ENCODE measurements at places on chromosomes 4 and X.
A peak's percentile ranks its signal among the peaks of the same experiment; 100 is the strongest.

DNA sequence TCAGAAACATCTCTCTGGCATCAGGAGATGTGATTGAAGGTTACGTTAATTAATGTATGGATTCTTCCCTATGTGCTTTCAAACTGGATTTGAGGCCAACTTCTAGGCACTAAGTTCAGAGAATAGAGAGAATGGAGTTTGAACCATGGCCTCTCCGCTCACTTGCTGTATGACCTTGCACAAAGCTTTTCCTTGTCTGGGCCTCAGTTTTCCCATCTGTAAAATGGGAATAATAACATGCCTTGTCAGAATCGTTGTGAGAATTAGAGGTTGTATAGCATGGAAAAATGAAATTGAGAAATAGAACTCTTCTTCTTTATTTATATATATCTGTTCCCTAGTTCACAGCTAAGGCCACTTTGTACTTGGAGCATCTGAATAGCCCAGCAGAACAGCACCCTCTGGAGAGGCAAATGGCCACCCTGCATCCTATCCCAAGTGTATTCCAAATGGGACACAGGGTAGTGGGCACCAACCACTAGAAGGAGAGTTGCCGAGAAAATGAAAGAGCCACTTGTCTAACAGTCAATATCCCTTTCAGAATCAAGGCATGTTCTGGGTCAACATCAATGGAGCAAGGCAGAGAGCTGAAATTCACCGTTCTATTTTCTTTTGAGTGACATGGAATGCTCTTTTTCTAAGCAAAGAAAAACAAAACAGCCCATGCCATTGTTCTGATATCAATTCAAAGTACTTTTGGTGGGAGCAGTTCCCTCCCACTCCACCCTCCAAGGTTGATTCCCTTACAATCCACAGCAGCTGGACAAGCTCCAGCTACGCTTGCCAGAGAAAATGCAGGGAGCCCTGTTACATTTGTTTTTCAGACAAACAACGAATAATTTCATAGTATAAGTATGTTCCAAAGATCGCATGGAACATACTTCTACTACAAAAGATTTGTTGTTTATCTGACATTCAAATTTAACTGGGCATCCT, 23.3 kb upstream of the MTM1 start:
- no peak for DNase-seq

DNA sequence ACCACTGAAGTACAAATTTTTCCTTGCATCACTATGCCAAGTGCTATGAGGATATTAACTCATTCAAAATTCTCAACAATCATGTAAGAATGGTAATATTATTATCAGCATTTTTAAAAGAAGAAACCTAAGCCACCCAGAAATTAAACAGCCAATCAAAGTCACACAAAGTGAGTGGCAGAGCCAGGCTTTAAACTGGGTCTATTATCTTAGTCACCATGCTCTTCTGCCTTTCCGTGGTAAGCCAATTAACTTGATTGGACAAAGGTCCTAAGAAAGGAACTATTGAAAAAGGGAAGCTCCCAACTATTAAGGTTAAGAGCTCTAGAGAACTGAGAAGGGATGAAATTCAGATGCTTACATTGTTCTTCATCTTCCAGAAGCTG, 111.5 kb downstream of the ASB9 start:
- DNase-seq: no peak

- peak; percentile 64 for DNase-seq
These were observed at the start of gene SLC39A8 for GRCh38 chr4:102344954-102345794. Gene SLC39A8, minus strand, starts transcription at chr4:102345482. Its CDS starts 820 bp downstream, at chr4:102344662.

GRCh38 chr4:10061650-10062415, 40.5 kb upstream of the SLC2A9 start:
- no peak for DNase-seq

- DNase-seq: no peak
These were observed 1017.6 kb upstream of the HS3ST1 start for GRCh38 chr4:12446256-12446655.

DNA sequence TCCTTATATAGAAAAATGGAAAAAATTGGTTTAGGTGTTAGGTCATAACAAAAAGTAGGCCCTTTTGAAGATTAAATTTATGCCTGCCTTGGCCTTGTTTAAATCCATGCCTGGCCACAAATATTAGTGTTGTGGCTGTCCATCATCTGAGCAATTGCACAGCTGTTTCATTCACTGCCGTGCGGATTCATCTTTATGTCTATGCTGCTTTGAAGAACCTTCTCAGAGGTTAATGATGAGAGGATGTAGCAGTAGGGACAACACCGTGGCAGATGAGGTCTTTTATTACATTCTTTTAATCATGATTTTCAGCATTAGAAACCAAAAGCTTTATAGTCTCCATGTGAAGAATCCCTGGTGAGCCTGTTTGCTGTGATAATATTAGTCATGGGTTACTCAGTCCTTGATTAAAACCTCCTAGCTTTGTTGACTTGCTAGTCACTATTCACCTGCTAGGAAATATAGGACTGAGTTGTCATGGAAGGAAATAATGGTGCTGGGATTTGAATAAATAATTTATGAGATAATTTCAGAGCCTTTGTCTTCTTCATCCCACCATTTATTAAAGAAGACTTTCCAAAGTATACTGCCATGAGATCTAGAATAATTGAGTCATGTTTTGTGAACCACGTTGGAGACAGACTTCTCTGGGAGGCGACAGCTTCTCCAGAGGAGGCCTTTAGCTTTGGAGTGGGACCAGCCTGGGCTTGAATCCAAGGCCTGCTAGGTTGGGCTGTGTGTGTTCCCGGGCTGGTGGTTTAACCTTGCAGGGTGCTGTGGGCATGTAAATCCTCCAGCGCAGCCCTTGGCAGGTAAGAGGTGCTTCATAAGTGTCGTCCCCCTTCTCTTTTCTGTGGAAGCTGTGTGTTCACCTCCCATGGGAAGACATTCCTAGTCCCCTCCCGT, 53.5 kb downstream of the PTTG2 start:
- DNase-seq: no peak

DNA sequence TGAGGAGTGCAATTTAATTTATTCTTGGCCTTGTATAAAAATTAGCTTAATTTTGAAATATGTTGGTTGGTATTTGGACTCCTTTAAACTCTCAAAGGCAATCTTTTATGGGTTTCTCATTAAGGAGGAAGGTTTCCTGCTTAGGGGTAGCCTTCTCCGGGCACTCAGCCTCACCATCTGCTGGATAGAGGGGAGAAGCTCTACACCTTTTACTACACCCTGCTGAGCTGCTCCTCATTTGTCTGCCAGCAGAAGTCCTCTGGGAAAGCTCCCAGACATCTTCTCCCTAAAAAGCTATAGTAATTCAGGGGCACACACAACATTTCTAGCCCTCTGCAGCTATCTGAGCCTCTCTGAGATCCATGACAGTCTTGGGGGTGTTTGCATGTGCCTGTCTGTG, 179.1 kb downstream of the SOWAHB start:
- DNase-seq: no peak

- no peak for DNase-seq
These were observed 161.6 kb downstream of the CHIC2 start for GRCh38 chr4:53902786-53903185.

GRCh38 chr4:42306221-42307109, 90.8 kb upstream of the SHISA3 start:
- DNase-seq: no peak

DNA sequence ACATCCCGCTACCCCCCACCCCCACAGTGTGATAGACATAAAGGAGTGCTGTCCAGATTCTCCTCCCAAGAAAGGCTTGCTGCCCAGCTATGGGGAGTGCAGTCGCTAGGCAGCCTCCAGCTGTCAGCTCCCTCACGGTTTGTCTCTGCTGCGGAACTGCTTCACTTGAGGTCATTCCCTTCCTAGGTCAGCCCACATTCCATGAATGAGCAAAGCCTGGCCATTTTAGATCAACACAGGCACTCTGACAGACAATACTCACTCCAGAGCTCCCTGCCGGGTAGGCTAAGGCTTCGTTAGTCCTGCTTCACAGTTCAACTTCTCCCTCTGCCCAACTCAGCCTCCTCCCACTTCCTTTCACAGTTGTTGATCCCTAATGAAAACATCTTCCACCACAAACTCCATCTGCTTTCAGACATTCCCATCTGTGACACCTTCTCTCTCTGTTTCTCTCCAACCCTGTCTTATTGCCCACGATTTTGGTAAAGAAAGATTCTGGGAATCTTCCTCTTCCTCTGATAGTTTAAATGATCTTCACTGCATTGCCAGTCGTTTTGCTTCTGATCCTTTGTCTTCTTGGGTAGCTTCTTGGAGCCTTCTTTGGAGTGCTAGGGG, 318.9 kb upstream of the F9 start:
- no peak for DNase-seq

DNA sequence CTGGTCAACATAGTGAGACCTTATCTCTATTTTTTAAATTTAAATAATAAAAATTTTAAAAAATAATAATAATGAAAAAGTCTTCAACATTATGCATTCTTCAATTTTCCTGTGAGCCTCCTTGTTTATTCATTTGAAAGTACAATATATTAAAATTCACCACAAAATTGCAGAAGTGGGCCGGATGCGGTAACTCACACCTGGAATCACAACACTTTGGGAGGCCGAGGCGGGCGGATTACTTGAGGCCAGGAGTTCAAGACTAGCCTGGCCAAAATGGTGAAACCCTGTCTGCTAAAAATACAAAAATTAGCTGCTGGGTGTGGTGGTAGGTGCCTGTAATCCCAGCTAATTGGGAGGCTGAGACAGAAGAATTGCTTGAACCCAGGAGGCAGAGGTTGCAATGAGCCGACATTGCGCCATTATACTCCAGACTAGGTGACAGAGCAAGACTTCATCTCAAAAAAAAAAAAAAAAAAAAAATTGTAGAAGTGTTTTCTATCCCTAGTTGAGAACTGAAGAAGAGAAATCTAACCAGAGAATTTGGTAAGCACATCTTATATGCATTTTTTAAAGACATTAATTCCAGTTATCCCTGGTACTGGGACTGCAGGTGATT, 56.9 kb downstream of the RBM47 start:
- DNase-seq: no peak

DNA sequence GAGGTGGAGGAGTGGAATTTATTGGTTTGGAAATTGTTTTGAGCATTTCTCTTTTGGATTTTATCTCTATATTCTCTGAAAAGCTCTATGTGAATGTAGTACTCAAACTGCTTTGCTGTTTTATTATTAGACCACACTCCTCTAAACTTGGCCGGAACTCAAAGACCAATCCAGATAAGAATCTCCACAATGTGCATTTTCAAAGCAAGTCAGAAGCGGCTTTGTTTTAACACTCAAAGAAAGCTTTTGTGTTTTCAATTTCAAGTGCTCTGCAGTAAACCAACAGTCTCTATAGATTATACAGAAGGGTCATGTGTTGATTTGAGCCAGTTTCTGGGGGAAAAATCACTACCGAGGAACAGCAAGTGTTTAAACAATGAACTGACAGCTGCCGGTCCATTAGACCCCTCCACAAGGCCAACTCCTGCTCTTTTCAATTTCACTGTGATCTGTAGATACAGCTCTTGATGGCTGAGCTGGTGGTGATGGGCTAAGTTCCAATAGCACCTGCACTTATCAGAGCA, 79.4 kb downstream of the FTHL17 start:
- no peak for DNase-seq

DNA sequence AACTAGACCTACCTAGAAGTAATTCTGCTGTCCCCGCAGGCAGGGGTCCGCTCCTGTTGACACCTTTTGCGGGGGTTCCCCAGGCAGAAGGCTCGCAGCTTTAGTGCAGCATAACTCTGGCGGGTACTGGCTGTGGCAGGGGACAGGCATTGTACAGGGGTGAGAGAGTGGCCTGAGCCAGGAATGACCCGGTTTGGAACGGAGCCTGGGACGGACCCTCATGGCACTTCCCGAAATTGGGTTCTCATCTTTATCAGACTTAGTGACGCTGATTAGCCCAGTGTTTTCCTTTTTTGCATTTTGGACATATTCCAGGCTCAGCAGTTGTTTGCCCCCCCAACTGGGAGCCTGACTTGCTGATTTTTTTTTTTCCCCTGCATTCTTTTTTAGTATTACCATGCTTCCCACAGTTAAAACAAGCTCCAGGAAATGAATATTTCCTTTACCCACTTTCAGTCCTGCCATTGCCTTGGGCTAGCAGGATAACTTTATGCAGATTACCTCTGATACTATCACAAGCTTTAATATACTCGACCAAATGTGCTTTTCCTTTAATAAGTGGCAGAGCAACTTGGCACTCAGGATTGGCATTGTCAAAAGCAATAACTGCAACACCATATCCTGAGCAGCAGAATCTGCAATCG, 55.8 kb upstream of the WDR1 start:
- no peak for DNase-seq

DNA sequence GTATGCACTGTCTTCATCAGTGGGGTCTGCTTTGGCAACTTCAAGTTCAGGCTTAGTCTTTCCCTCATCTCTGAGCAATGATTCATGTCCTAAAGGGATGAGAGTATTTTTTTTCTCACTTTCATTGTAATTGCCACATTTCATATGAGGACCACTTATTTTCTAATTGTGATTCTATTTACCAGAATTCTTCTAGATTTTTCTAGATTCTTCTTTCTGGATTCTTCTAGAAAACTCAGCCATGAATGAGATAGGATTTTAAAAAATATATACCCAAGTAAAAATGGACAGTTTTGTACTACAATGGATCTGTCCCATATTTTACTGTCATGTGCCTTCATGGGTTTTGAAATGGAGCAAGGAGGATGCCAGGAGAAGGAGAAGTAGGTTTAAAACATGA, 78.4 kb downstream of the TSPAN7 start:
- DNase-seq: no peak

GRCh38 chrX:130024127-130024526, 41.7 kb downstream of the BCORL1 start:
- no peak for DNase-seq

DNA sequence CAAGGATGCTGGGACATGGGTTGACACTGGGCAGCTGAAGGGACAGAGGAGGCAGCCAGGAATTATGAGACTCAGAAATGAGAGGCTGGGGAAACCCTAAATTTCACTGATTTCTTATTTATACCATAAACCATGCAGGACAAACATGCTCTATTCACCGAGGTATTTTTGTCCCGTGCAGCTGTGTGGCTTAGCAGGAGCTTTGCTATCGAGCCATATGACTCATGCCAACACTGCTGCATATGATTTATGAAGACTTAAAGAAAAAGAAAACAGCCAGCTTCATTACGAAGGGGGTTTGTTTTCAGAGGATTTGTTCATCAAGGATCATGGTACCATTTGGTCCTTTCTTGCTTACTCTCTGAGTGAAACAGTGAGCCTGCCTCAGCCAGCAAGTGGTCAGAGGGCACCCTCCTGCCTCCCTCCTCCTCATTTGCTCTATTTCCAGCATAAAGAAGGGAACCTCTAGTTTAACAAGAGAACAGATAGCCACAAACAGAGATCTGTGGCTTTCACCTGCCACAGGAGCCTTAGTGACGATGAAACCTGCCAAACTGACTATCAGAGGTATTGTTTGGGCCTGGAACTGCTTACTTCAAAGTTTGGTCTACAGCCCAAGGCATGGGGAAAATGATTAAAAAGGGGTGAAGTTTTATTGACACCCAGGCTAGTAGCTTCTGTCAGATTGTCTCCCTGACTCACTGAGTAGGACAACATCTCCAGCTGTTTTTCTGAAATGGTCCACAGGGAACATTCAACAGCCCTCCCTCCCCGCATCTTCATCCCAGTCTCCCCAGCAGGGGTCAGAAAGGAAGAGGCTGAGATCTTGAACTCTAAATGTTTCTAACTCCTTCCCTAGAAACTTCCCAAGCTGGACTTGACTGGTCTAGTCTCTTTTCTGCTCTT, 80.1 kb upstream of the MAML3 start:
- no peak for DNase-seq
